A172 (cell line): ENCODE measurements at places on chromosomes 16 and 17. TPM values are rescaled to one million over a fixed set of nuclear protein-coding genes. Genes with fewer than 3 reads are reported as not detected.
A peak's percentile ranks its signal among the peaks of the same experiment; 100 is the strongest.

DNA sequence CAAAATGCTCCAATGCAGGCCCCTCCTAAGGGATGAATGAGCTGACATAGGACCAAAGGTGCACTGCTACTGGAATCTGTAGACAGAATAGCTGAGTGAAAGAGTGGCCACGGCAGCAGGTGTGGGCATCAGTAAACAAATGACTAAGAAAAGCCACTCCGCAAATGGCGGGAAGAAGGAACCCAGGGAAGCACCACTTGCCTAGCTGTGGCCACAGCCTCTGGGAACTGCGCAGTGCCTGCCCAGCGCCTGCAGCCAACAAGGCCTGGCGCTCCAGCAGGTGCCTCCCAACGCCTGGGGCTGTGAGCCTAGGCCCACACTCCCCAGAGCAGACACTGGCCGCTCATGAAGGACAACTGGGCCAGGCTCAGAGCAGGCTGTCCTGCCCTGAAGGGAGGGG is 11.8 kb downstream of the PEMT start:
- no peak for DNase-seq

The TP53TG3B gene
- not detected in 2 replicates for total RNA-seq

DNA sequence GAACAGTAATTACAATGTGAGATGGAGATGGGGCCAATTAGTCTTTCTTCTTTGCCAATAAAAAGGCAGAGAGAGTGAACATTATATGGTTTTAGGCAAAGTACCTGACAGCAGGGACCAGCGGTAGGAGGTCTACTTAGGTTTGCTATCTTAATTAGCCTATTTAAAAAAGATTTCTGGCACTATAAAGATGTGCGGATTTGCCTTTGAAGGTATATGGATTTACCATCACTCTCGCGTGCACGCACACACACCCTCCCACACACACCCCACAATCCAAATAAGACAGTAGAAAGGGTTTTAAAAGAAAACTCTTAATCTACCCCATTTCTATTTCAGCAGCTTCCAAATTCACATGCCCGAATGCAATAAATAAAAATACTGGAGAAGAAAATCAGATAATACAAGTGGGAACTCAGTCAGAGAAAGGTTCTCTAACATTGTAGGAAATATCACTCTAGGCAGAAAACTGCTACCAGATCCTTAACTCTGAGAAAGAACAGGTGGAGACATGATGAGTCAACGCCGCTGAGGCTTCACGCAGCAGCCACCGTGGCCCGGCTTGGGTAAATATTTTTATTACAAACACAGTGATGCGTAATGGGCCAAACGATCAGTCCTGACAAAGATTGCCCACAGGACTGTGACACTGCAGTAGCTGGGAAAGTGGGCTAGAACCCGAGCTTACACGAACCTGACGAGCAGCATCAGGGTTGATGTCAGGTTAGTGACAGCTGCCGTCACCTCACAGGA is 66.6 kb upstream of the AXIN2 start:
- DNase-seq: peak; percentile 83

GRCh38 chr16:71919035-71919434 is 23.7 kb downstream of the IST1 start:
- no peak for DNase-seq

DNA sequence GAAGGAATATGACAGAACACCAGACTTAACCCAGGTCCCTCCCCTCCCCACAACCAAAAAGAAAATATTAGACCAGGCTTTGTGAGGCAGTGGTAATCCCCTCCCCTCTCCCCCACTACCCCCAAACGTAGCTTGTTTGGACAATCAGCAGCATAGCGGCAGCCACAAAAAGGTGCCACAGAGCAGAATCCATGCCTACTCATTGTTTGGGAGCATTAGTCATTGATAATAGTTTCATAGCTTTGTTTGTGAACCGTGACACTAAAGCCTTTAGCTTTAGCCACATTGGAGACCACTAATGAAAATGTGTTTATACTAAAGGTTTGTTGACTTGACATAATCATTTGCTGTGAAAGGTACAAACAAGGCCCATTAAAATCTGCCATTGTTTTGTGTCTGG is 65.1 kb downstream of the NUP93 start:
- peak; percentile 34 for DNase-seq

- DNase-seq: no peak
These were observed 10.3 kb downstream of the TOB1 start for GRCh38 chr17:50855708-50856330.

DNA sequence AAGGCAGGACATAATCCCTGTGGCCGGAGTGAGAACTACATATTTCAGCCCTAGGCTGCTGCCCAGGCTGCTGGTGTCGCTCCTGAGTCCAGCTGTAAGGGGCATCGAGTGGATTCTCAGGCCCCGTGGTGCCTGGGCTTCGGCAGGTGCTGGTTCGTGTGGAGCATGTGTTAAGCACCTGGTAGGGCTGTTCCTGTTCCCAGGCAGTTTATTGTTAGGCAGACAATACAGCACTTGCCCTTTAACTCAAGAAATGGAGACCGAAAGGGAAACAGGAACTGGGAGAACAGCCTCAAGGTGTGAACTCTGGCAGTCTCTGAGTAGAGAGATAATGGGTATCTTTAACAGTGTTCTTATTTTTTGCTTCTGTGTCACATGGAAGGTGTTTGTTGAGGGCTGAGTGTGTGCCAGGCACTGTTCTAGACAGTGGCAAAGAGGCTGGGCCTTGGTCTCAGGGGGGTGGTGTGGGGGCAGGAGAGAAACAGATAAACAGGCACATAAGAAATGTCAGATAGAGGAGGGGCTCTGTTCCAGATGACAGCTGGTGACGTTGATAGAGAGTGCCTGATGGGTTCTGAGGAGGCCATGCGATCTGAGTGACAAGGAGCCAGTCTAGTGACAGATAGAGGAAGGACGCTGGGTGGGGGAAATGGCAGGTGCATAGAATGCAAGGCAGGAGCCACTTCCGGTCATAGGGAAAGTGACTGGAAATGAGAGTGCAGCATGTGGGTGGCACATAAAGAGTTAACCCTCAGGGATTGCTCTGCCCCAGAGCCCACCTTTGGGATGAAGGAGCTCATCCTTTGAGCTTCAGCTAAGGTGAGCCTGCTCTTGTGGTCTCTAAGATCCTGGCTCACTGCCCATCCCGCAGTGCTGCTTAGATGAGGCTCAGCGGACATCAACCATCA is 33.8 kb downstream of the EPN2 start:
- no peak for DNase-seq

- no peak for DNase-seq
These were observed 83.5 kb upstream of the RPL38 start for GRCh38 chr17:74119965-74120364.

The NLRP1 gene
- 40.7 and 45.2 TPM in 2 replicates for total RNA-seq

The PLA2G15 gene
- total RNA-seq: 27.7 and 35.1 TPM in 2 replicates

DNA sequence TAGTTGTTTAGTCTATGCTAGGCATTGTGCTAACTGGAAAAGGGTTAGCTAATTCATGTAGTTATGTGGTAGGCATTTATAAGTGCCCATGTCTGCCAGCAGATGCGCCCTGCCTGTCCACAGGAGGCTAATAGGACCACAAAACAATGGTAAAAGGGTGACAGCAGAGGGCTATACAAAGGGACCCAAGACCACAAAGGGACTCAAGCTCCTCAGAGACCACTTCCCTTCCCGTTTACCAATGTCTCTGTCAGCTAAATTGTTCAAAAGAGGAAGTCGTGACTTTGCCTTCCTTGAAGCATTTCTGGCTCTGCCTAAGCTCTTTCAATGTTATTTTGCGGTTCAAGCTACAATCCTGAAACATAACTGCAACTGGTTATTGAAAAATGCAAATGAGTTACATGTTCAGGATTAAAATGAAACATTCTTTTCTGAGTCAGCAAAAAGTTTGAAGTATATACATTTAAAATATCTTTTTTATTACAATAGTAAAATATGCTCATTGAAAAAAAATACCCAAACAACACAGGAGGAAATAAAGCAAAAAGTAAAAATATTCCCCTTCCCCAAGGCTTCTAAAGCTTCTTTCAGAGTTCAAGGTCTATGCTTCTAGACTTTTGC is 149.2 kb downstream of the MAF start:
- no peak for DNase-seq

The SHBG gene
- 2.8 TPM in 1 of 2 replicates, not detected in the other for total RNA-seq

DNA sequence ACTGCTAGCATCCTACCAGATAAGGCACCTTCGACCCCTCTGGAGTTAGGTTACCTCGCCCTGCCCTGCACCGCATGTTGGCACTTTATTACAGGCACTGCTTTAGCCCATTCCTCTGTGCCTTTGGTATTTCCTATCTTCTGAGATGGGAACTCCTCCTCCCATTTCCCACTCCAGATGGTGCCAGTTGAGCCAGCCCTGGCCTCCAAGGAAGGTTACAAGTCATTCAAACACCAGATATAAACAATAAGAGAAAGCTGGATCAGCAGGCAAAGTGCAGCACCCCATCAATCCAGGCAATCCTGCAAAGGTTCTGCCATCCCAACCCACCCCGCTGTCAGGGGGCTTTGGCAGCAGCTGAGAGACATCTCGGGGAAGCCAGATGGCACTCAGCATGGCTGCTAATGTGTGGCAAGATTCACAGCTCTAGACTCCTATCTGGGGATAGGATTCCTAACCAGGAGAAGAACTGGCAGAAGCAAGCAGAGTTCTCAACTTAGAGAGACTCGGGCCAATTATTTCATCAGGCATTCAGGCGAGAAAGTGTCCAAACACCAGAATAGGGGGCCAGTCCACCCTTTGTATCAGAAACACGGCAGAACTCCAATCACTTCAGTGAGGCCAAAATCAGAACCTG is 113.0 kb downstream of the COPRS start:
- no peak for DNase-seq

The TIMP2 gene
- 257 and 279 TPM in 2 replicates for total RNA-seq

The SPATA32 gene
- not detected in 2 replicates for total RNA-seq
